Activated CD4-positive, alpha-beta T cell treated with anti-CD3 and anti-CD28 coated beads for 24 hours (primary cell): ENCODE measurements at places on chromosomes 12 and 14.

DNA sequence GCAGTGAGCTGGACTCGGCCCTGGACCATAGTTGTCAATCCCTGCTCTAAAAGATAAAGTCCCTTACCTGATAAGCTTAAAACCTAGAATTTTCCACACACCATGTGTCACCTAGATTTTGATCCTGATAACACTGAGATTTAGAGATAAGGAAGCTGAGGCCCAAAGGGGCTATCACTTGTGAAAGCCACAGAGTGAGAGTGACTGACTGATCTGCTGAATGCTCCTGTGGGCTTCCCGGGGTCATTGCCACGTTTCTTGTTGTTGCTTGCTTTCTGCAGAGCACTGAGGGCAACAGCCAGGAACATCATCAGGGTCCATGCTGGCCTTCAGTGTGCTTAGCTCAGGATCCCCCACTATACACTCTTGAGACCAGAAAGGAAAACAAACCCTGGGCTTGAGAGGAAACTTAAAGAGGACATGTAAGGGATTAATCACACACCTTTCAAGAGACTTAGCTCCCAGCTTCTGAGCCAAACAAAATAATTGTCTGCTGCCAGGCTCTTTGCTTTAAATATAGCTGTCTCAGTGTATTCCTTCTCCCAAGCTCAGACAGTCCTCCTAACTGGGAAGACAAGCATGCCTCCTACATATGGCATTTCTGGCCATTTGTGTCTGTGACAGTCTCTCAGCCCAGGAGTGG, 82.6 kb upstream of the ARHGAP5 start:
- DNase-seq: no peak

DNA sequence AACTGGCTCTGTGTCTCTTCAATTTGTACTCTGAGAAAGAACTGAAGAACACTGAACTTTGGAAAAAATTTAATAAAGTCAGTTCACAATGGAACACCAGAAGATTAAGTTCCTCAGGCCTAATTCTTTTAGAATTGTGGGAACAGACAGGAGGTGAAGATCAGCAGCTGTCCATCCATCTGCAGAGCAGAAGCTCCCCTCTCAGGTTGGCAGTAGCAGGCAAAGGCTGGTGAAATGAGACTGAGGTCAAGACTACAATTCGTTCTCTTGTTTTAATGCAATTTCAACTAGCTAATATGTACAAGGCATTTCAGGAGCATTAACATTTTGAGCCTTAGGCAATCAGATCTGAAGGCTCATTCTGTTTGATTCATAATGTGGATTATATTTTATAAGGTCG, 10.3 kb upstream of the TRHDE start:
- DNase-seq: no peak

DNA sequence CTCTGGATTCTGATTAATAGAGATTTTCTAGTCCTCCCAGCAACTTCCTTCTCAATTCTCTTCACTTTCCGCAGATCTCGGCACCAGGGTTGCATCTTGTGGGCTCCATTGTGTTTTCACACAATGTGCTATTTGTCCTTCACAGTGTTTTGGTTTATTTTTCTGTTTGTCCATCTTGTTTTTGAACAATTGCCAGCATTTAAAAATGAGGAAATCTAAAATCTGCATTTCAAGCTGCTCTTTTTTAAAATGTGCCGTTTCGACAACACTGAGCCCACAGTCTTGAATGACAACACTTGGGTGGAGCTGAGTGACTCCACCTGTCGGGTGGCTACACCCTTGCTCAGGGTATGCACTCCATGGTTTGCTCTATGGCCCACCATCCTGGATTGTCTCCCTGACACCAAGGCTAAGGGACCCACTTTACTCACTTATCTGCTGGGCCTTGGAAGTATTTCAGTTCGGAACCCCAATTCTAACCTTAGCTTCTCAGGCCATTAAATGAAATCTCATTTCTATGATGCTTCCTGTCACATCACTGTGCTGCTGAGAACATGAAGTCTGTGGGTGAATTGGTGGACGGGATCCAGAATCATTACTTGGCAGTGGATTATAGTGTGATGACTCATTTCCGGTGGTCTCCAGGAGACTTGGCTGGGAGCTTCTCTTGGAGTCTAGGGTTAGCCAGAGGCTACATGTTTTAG, 3.4 kb upstream of the MYRFL start:
- DNase-seq: no peak

- DNase-seq: no peak
Observed at GRCh38 chr12:31406345-31406744, 80.4 kb upstream of the SINHCAF start.

DNA sequence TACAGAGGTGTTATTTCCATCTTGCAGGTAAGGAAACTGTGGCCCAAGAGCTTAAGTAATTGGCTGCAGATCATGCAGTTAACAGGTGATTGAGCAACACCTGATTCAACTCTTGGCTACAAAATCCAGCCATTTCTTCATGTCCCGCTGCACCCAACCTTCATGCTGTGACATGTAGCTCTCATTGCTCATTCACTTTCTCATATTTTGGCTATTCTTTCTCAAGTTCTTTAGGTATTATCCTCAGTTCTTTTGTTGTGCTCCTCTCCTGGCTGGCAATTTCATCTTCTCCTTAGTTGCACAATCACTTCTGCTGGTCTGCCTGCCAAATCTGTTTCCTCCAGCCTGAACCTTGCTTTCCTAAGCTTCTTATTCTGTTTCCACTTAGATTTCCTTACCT, 300.8 kb downstream of the SSPN start:
- DNase-seq: no peak

DNA sequence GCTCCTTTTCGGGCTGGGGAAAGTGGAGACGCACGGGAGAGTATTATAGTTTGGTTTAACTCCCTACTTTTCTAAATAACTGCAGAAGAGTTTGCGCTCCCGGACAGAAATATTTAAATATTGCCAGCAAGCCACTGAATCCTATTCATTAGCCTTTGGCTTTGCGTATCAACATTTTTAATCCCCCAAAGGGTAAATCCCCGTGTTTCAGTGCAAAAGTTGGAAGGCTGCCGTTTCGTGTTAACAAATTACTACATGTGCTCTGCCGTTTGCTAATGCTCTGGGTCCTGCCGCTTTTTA, 372 bp upstream of the DPF3 start:
- DNase-seq: no peak

- DNase-seq: no peak
Observed at GRCh38 chr12:109831365-109831764, 1.8 kb downstream of the TRPV4 start.

DNA sequence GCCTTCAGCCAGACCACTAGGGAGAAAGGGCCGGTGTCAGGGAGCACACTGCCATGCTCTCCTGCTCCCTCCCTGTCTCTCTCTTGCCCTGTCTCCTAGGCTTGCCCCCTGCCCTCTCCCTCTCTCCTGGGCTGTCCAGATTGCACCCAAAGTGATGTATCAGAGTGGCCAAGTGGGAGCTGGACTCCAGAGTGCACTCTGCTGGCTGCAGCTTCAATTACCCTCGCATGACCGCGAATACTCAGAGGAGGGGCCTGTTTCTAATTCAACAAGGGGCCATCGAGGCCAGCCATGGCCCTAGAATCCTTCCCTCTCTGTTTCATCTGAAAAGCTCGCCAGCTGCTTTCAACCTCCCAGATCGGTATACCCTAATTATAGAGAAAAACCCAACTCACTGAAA, 206.4 kb upstream of the FKBP4 start:
- no peak for DNase-seq

DNA sequence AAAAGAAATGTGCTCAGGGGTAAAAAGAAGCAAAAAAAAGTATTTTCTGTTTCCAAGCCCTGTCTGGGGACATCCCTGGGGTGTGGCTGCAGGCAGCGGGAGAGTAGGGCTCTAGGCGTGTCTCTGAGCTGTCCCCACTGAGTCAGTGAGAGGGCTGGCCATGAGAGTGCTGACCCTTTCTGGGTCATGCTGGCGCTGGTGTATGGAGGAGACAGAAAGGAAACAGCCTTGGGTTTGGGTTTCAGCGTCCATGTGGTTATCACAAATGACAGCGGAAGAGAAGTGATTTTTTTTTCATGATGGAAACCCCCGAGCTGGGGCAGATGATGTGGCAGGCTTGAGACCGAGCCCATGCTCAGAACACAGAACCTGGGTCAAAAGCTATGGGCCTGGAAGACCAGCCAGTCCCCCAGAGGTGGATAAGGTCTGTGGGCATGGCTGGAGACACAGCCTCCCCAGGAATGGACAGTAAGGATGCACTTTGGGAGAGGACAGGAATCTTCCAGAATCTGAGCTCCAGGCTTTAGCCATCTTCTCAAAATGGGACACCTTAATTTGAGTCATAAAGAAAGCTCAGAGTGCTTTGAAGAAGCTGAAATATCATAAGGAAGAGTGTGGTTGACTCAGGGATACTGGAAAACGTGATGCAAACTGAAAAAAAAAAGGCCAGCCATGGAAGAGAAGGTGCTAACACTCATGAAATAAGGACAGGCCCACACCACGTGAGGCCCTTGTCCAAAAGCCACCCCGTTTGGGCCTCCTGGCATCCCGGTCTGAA, 36.2 kb downstream of the SYNE3 start:
- no peak for DNase-seq

DNA sequence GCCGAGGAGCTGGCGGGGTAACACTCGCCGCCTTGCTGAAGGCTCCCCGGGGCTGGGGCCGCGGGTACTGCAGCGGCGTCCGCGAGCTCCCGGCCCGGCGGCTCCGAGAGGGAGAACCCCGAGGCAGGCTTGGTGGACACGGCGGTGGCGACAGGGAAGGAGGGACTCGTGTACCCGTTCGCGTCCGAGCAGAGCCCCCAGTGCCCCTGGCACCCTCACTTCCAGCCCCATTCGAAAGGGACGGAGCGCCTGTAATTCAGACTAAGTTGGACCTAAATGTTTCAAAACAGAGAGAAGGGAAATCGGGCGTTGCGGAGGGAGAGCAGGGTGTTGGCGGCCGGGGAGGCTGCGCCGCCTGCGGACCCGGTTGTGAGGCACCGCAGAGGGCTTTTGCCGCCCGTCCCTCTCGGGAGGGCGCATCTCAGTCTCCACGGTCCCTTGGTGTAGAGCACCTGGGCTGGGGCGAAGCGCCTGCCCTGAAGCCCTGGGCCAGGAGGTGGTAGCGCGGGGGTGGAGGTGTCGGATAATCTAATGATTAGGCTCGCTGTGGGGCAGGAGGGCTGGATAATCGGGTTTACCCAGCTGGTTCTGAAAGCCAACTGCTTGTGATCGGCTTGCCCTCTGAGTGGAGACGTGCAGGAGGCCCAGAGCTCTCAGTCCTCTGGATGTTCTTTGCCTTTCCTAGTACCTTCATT, 771 bp downstream of the DAAM1 start:
- no peak for DNase-seq

DNA sequence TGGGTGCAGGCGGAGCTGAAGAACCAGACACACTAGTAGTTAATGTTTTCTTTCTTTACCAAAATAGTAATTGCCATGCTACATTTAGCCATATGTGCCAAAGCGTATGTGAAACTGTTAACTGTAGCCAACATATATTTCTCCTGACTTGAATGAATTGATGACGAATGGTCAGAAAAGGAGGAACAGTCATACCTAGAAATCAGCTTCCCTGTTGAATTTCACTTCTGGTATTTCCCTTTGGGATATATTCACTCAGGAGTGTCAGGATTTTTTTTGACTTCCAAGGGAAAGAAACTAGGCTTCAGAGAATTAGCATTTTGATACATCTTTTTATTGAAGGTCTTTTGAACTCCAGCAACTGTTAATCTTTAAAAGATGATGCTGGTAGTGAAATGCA, 87.0 kb downstream of the ERC1 start:
- DNase-seq: no peak

- no peak for DNase-seq
Observed at GRCh38 chr12:129887101-129887500, 16.7 kb downstream of the TMEM132D start.

GRCh38 chr14:104794631-104794992, 936 bp downstream of the AKT1 start:
- no peak for DNase-seq

- no peak for DNase-seq
Observed at GRCh38 chr14:61177279-61178225, 103.6 kb downstream of the TMEM30B start.

GRCh38 chr12:77572371-77572770, 258.3 kb upstream of the NAV3 start:
- no peak for DNase-seq

GRCh38 chr12:114693532-114693931, 9.6 kb upstream of the TBX3 start:
- DNase-seq: no peak

- no peak for DNase-seq
Observed at GRCh38 chr14:93984987-93985410, 8.6 kb upstream of the ASB2 start.

DNA sequence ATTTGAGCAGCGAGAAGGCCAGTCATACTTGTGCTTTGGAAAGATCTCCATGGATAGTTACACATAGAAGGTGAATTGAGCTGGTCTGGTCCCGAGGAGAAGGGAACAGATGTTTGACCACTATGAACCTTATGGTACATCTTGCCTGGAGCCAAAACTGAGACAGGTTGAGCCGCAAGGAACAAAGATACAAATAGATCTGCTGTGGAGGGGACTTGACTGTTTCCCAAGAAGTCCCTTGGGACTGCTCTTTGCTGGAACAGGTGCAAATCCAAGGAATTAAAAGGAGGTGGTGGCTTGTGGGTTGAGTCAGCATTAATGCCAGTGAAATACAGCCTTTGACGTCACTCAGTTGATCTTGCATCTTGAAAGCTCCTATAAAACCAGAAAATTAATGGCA, 68.8 kb upstream of the PRIMA1 start:
- no peak for DNase-seq
